EH (cell line): ENCODE measurements at places on chromosomes 1 and 21.

DNA sequence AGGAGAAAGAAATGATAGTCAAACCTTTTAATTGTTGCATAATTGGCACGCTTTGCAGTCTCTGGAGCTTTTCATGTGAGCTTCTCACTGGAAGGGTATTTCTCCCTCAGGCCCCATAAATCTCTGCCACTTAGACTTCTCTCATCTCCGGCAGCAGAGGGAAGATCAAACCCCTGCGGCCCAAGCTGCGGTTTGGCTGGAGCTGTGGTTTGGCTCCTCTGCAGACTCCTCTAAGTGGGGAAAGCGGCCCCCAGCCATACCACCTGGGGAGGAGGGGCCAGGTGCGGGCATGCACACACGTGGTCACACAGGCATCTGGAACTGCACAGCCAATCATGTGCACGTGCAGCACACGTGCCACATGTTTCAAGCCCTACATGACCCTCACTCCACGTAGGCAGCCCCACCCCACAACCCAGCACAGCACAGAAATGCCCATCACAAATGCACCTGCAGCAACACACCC is 58.3 kb downstream of the UBE2T start:
- peak; percentile 94 for DNase-seq

- DNase-seq = peak; percentile 68
Measured at GRCh38 chr1:61638296-61638695, 86.6 kb downstream of the TM2D1 start.

- peak; percentile 51 for DNase-seq
Measured at GRCh38 chr1:232553050-232553754, 76.7 kb downstream of the SIPA1L2 start.

GRCh38 chr1:200369131-200369530 is 40.7 kb downstream of the ZNF281 start:
- DNase-seq = no peak

DNA sequence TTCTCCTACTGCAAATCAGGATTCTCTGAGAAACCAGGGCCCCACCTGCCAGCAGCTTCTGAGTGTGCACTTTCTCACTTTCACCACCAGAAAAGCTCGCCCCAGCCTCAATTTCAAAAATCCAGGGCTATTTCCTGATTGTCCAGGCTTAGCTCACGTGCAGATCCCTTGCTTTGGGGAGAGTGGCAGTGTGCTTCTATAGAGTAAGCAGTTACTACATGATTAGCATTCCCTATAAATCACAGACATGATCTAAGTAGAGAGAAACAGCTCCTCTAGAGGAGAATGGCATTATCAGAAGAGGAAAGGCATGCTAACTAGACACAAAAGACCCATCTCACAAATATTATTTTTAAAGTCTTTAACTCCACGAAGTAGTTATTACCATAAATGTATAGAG is 456.0 kb upstream of the PKN2 start:
- no peak for DNase-seq

- no peak for DNase-seq
Measured at GRCh38 chr1:3669971-3670431, 17.7 kb downstream of the TP73 start.

- DNase-seq = no peak
Measured at GRCh38 chr1:241870336-241870735, 22.3 kb downstream of the EXO1 start.

GRCh38 chr1:244049162-244050013 is 1.7 kb upstream of the ZBTB18 start:
- DNase-seq = peak; percentile 50

- no peak for DNase-seq
Measured at GRCh38 chr1:82391712-82392111, 591.0 kb downstream of the ADGRL2 start.

DNA sequence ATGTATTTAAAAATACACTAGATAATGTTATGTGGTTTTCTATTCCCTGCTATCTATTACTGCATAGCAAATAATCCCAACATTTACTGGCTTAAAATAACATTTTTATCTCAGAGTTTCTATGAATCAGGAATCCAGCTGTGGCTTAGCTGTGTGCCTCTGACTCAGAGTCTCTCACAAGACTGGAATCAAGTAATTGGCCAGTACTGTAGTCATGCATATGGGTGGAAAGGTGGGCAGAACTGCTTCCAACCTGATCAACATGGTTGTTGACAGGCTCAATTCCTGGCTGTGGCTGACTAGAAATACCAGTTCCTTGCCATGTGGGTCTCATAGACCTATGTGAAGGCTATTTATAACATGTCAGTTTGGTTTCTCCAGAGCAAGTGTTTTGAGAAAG is 131.8 kb downstream of the PDE4B start:
- DNase-seq = peak; percentile 66

DNA sequence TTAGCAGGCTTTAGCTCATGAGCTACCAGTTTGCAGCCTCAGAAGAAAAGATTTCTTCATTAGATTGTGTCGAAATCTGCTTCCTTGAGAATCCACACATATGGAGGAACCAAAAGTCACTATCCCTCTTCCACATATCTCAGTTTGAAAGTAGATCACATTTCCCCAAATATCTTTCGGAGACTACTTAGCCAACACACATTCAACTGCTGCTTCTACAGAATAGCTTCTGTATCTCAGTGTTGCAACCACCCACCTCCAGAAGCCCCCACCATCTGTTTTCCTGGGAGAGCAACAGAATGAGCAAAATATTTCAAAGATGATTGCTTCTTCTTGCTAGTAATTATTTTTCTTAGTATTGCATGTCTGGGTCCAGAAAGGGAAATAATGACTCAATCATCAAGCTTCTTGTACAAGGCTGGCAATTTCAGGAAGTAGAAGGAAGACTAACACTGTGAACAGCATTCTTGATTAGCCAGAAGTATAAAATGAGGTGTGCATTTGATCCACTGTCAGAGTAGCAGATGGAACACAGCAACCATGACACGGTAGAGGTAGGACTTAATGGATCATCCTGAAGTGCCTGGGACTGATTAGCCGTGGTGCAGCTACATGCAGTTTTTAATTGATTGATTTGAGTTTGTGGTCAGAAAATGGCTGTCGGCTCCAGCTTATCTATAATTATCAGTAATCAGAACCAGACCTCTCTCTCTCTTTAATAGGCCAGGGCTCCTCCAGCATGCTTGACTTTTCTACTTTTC is 24.9 kb downstream of the ZC3H11B start:
- DNase-seq = peak; percentile 73

DNA sequence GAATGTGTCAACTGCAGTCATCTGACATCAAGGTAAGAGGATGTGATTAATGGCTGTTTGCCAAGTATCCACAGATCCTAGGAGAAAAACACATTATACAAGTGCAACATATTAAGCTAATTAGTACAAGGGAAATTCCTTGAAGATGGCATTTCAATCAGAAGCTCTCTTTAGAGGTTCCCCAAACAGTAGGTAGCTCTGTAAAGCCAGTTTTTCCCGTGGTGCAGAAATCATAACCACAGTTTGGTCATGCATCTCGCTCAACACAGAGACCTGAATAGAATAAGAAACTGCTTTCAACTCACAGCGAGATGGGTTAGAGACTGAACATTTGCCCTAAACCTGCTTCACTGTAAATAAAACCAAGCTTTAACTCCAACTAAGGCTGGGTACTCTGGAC is 230.5 kb upstream of the CAMK1G start:
- no peak for DNase-seq

GRCh38 chr21:42287193-42288083 is 27.8 kb downstream of the TFF3 start:
- DNase-seq = no peak

- no peak for DNase-seq
Measured at GRCh38 chr21:36456729-36457414, 23.1 kb downstream of the CLDN14 start.

GRCh38 chr1:206854401-206855129 is 10.9 kb upstream of the IL20 start:
- peak; percentile 33 for DNase-seq

DNA sequence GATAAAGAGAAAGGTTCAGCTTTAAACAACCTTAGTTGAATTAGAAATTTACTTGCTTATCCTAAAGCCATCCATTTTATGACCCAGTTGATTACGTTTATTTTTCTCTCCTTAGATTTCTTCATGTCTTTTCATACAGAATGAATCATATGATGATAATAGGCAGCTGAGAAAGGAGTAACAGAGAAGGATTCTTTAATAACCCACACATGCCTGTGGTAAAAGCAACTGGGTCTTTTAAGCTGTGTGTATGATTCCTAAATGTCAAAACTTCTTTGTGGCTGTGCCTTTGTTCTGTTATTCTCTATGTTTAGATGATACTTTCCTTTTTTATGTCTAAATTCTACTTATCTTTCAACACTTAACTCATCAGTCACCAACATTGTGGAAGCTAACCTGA is 626.5 kb downstream of the NCAM2 start:
- DNase-seq = peak; percentile 22

GRCh38 chr1:186208405-186209129 is 166.5 kb downstream of the TPR start:
- DNase-seq = peak; percentile 53

- DNase-seq = no peak
Measured at GRCh38 chr1:210624722-210625121, 296.0 kb downstream of the HHAT start.

- no peak for DNase-seq
Measured at GRCh38 chr1:210571356-210572284, 242.9 kb downstream of the HHAT start.

DNA sequence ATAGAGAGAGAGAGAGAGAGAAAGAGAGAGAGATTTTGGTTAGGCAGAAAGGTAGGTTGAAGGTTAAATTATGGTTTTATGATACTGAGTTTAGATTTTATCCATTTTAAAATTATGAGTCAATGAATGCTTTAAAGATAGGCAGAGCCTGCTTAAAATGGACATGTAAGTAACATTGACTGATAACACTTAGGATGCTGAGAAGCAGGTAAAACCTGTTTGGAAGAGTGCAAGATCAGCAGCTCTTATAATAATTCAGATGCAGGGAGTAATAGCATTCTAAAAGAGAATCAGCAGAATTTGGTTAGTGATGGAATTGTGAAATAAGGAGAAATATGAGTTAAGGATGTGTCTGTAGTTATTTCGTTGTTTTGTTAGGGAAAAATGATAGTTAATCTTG is 446.6 kb downstream of the PLA2G4A start:
- DNase-seq = no peak

GRCh38 chr1:100717218-100717617 is 2.3 kb upstream of the VCAM1 start:
- DNase-seq = no peak

DNA sequence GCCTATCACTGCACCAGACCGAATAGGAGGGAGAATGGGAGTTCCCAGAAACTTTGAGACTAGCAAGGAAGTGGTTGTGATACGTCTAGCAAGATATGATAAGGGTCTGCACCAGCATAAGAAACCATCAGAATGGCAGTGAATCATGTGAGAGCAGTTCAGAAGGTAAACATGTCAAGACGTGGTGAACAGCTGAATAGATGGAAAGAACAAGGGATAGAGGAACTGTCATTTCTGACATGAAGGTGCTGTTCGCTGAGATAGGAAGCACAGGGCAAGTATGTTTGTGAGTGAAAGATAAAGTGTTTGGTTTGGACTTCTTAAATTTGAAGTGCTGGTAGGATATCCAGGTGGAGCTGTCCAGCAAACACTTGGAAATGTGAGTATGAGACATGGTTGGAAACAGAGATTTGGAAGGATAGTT is 1.1 kb upstream of the AGO1 start:
- DNase-seq = no peak

- DNase-seq = no peak
Measured at GRCh38 chr1:155228096-155228427, 19.6 kb downstream of the MTX1 start.

GRCh38 chr1:111602302-111602701 is 17.3 kb upstream of the RAP1A start:
- no peak for DNase-seq

- DNase-seq = peak; percentile 86
Measured at GRCh38 chr1:211680752-211681327, 5.4 kb upstream of the NEK2 start.

DNA sequence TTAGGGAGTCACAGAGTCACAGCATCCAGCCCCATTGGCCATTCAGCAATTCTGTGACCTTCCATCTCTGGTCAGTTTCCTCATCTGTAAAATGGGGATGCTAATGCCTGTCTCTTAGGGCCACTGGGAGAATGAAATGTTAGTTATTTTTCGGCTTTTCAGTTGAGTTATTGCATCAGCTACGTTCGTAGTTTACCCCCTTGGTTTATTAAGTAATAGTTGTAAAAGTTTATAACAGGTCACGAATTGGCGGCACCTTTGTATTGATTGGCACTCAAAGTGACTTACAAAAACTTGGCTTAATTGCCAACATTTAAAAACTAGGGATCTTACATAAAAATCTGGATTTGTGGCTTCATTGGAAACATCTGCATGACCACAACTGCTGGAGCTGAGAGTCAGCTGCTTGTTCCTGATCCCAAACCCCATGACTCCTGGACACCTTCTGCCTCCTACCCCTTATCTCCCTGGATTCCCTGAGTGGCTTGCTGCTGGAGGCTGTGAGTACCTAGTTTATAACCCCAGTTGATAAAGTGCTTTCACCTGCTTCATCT is 23.0 kb upstream of the SLC1A7 start:
- DNase-seq = no peak

DNA sequence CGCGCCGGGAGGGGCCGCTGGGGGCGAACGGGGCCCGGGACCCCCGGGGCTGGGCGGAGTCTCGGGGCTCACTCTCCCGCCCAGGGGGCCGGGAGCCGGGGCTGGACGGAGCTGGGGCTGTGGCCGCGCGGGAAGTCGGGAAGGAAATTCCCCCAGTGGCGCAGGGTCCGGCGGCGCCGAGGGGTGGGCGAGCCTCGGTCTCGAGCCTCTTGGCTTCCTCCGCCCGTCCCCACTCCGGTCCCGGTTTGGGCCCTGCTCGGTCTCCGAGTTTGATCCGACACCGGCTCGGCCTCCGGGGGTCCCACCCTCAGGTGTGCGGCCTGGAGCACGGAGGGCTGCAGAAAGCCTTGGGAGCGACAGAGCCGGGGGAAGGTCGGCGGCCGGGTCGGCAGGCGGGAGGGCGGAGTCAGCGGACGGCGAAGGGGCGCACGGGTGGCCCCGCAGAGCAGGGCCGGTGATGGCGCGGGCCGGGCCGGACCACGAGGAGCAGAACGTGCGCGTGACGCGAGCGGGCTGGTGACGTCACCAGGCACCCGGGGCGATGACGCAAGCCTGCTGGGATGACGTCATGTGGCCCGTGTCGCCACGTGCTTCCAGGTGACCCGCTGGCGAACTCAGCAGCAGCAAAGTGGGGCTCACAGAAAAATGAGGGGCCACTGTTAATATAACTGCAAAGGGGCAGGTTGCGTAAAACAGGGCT is 610 bp upstream of the HES4 start:
- peak; percentile 81 for DNase-seq

DNA sequence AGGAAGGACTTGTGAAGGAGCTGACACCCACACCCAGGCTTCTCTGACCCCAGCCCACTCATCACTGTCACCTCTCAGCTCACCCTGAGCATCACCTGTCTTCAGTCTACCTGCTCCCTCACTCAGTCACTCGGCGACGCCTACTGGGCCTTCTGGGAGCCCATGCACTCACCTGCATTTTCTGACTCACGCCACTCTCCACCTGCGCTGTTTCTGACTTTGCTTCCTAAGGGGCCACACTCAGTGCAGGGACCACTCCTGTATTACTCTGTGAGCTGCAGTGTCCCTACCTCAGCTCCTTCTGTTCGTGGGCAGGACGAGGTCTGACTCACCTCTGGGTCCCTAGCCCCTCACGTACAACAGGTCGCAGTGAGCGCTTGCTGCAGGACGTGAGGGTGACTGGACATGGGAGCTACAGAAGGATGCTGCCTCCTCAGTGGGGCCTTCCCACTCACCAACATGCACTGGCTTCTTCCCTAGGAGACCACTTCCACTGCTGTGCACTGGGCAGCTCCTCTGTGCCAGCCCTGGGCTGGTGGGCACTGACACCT is 102.3 kb downstream of the GLIS1 start:
- no peak for DNase-seq
